ENCODE measurements at places on chromosomes 6 and 20.

DNA sequence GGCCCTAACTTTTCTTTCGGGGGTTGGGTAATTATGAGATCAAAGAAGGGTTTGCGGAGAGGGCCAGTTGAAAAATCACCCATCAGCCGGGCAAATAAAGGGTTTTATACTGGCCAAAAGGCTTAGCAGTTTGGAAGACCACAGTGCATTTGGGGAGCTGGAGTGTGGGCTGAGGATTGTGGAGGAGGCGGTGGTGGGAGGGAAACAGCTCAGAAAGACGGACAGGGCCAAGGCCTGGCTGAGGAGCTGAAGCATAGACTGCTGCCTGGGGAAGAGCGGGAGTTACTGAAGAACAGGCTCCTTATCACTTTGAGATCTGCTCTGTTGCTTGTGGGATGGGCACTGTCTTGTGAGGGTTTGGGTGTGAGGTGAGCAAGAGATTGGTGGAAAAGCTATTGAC, 144.2 kb downstream of the CARMIL1 start:
- no peak overlapping the region for H3K27ac ChIP-seq
- peaks cover 2% of the 10 kb centered on the region for H3K36me3 ChIP-seq
- no peak for DNase-seq
- H3K27me3 ChIP-seq, result no peaks in the 10 kb centered on the region

GRCh38 chr6:53309059-53309900, 39.5 kb downstream of the ELOVL5 start:
- no peaks in the 10 kb centered on the region for H3K4me1 ChIP-seq
- no peak overlapping the region for H3K27ac ChIP-seq
- DNase-seq, result no peak

- H3K4me3 ChIP-seq, result no peak overlapping the region
- no peak for DNase-seq
- no peaks in the 10 kb centered on the region for H3K4me1 ChIP-seq
- H3K36me3 ChIP-seq, result no peaks in the 10 kb centered on the region
- no peaks in the 10 kb centered on the region for H3K27me3 ChIP-seq
Measured at GRCh38 chr6:167125855-167126349, 3.0 kb downstream of the CCR6 start.

GRCh38 chr20:62518911-62519310, 43.1 kb upstream of the GATA5 start:
- H3K4me3 ChIP-seq, result no peak overlapping the region
- no peaks in the 10 kb centered on the region for H3K36me3 ChIP-seq

DNA sequence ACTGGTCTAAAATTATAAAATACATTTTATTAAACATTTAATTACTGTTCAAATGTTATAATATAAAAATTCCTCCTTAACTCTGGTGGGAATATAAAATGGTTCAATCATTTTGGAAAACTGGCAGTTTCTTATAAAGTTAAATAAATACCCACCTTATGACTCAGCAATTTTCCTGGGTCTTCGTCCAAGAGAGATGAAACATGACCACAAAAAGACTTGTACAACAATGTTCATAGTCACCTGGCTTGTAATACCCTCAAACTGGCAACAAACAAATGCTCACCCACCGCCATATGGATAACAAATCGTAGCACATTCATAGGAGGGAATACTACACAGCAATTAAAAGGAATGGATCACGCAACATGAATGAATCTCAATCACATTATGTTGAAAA, 66.0 kb upstream of the RIN2 start:
- no peak overlapping the region for H3K27ac ChIP-seq
- H3K4me3 ChIP-seq, result no peak overlapping the region
- no peak for DNase-seq
- H3K36me3 ChIP-seq, result no peaks in the 10 kb centered on the region

DNA sequence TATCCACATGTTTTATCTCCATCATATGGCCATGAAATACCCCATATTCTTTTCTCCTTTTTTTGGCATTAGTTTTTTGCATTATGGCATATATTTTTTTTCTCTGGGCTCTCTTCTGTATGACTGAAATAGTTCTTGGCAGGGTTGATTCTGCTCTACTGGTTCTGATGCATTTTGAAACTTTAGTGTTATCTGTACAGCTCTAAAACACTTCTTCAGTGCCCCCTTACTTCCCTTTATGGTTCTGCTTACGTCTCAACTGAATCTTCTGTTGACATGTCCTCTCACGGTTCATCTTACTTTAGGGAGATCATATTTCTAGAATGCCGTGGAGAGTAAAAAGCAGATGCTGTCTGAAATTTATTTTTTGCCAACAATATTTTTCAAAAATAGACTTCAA, 23.2 kb upstream of the TXNDC5 start:
- H3K36me3 ChIP-seq, result no peaks in the 10 kb centered on the region
- no peak overlapping the region for H3K4me3 ChIP-seq
- no peaks in the 10 kb centered on the region for H3K4me1 ChIP-seq
- no peak overlapping the region for H3K27ac ChIP-seq

All from iPS DF 6.9 (cell line).